ENCODE measurements at places on chromosomes 7 and 10. TPM values are rescaled to one million over a fixed set of nuclear protein-coding genes. Genes with fewer than 3 reads are reported as not detected.

AKR1C8 gene
- total RNA-seq = not detected

LRIT1 gene
- total RNA-seq = not detected

IKZF1 gene
- total RNA-seq = not detected

PIK3CG gene
- total RNA-seq = 1.2 TPM

GBX1 gene
- not detected for total RNA-seq

ECD gene
- 47.4 TPM for total RNA-seq
